ENCODE measurements at places on chromosomes 3 and 15.
A peak's percentile ranks its signal among the peaks of the same experiment; 100 is the strongest.

DNA sequence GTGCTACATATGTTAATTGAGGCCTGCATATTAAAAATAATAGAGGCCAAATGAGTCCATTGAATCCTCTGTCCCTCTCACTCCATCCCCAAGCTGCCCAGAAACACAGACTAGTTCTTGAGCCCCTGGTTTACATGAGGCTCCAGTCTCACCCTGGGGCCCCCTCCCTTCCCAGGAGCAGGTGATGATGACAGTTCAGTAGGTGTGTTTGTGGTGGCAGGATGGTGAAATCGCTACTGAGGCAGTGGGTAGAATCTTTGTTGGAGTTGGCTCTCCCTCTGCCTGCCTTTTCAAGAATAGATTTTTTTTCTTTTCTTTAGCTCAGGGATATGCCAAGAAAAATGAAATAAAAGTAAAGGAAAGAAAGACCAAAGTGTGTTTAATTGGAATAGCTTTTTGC, 288.7 kb downstream of the EPHB1 start:
- no peak for DNase-seq

- DNase-seq = no peak
These were observed 1333.0 kb downstream of the ROBO1 start for GRCh38 chr3:78434801-78435200.

DNA sequence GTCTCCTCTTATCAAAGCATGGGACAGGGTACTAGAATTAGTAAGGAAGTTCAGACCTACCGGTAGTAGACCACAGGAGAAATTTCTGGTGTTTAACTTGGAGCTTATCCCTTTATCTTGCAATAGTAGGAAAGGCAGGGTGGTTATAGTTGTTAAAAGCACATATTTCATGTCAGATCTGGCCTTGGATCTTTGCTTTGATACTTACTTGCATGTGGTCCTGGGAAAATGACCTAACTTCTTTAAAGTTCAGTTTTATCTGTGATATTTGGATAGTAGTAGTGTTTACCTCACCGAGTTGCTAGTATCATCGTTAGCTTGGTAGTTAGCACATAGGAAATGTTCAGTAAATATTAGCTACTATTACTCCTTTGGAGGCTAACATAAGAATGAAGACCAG, 15.4 kb downstream of the EXOG start:
- no peak for DNase-seq

GRCh38 chr3:50202353-50203112, 2.5 kb upstream of the SLC38A3 start:
- DNase-seq = no peak

- DNase-seq = peak; percentile 37
These were observed 251.0 kb upstream of the TLE3 start for GRCh38 chr15:70348581-70349344.

GRCh38 chr3:108352176-108352575, 55.8 kb downstream of the HHLA2 start:
- DNase-seq = no peak

- DNase-seq = no peak
These were observed 28.8 kb upstream of the EPHB1 start for GRCh38 chr3:134766290-134766689.

- no peak for DNase-seq
These were observed 225.6 kb upstream of the UBE2E1 start for GRCh38 chr3:23580096-23580713.

GRCh38 chr3:52095990-52096775, 39.8 kb upstream of the DUSP7 start:
- DNase-seq = no peak

DNA sequence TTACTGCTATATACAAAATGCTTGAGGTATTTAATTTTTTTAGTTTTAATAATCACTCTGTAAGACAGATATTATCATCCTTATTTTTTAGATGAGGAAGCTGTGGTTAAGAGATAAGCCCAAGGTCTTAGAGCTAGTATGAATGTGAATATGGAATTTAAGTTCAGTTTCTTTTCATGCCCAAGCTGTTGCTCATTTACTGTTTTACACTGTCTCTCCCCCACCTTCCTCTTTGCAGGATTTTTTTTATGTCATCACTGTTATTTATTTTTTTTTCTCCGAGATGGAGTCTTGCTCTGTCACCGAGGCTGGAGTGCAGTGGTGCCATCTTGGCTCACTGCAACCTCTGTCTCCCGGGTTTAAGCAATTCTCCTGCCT, 22.5 kb downstream of the MAP2K5 start:
- no peak for DNase-seq

- DNase-seq = no peak
These were observed 184.9 kb downstream of the ATG7 start for GRCh38 chr3:11457135-11457534.

GRCh38 chr3:46057716-46058115, 30.4 kb upstream of the XCR1 start:
- DNase-seq = no peak

DNA sequence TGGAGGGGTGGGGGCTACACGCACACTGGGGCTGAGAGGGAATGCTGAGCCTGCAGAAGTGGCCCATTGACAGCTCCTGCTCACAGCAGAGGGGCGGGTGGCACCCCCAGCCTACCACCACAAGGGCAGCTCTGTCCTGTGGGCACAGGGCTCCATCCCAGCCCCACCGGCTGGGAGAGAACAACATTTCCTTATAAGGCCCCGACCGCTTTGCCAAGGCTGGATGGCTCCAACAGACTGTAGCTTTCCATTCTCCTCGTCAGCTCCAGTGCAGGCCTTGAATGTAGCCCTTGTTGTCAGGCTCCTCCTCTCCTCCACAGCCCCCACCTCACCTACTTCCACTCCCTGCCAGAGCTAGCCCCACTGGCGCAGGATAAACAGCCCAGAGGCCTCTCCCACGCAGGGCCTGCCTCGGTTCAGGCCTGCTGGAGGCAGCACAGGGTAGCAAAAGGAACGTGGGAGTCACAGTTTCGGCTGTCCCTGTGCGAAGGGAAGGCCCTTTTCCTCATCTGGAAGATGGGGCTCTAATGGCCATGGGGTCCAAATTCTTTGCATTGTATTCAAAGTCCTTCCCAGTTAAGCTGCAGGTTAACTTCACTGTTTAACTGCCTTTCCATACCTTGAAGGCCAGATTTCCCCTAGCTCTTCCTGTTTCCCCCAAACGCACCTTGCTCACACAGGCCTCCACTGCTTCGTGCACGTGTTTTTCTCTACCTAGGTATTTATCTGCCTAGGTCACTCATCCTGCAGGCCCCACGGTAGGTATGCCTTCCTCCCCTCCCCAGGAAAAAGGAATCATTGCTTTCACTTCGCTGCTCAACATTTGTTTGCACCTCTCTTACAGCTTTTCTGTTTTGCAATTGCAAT, 101.6 kb upstream of the LPP start:
- no peak for DNase-seq

GRCh38 chr3:194817592-194817930, 131.9 kb downstream of the FAM43A start:
- DNase-seq = no peak

DNA sequence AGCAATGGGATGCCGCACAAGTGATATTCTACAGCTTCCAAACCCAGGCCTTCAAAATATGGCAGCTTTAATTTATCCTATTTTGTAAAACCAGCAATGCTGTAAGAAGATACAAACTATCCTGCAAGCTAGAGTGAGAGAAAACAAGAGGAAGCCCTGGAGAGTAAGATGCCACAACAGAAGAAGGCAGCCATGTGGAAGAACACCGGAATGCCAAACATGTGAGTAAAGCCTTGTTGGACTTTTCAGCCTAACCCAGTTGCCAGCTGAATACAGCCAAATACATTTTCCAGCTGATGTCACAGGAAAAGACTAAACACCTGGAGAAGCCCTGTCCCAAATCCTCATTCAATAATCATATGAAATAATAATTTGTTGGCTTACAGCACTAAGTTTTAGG, 1115.1 kb upstream of the CADM2 start:
- DNase-seq = no peak

DNA sequence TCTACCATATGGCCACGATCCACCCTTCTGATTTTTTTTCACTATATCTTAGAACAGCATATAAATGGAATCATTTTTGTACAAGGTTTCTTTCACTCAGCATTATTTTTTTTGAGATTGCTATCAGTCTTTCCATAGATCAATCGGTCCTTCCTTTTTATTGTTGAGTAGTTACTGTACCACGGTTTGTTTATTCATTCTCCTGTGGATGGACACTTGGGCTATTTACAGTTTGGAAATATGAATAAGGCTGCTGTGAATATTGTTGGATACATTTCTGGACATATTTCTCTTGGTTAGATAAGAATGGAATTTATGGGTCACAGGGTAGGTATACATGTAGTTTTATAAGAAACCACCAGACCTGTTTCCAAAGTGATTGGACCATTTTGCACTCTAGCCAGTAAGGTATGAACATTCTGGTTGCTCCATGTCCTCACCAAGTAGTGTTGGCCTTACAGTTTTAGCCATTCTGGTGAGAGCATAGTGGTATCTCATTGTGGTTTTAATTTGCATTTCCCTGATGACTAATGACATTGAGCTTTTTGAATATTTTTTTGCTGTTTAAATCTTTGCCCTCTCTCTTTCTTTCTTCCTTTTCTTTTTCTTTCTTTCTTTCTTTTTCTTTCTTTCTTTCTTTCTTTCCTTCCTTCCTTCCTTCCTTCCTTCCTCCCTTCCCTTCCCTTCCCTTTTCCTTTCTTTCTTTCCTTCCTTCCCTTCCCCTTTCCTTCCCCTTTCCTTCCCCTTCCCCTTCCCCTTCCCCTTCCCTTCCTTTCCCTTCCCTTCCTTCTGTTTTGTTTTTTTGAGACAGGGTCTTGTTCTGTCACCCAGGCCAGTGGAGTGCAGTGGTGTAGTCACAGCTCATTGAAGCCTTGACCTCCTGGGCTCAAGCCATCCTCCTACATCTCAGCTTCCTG, 49.2 kb downstream of the LRRK1 start:
- DNase-seq = no peak

GRCh38 chr15:33007303-33007855, 187.1 kb downstream of the FMN1 start:
- no peak for DNase-seq

- DNase-seq = no peak
These were observed 109.6 kb upstream of the ABI3BP start for GRCh38 chr3:101102678-101103296.

DNA sequence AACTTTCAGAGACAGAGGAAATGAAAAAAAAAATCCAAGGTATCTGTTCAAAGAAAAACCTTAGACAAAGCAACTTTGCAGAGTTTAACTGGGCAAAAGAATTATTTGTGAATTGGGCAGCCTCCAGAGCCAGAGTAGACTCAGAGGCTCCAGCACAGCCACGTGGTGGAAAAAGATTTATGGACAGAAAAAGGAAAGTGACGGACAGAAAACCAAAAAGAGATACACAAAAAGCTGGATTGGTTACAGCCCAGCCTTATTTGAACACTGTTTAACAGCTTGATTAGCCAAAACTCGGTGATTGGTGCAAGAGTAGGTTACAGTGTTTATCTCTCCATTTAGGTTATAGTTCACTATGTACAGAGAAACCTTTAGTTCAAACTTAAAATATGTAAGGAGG, 23.7 kb upstream of the GPD1L start:
- DNase-seq = no peak

- DNase-seq = no peak
These were observed 48.7 kb downstream of the FBLN2 start for GRCh38 chr3:13597661-13598060.

- DNase-seq = peak; percentile 62
These were observed at the start of gene DNAH12 for GRCh38 chr3:57544181-57545125. TSS of gene DNAH12 (minus strand) at chr3:57544344. CDS start at chr3:57542870, 1,474 bp downstream.

GRCh38 chr3:185739264-185739701, 85.6 kb downstream of the IGF2BP2 start:
- no peak for DNase-seq

GRCh38 chr3:172751175-172751704, 714 bp downstream of the ECT2 start:
- no peak for DNase-seq
